Muscle of back (tissue), 13 donors: ENCODE measurements at places on chromosomes 3 and 15. TPM values are rescaled to one million over a fixed set of nuclear protein-coding genes. Genes with fewer than 3 reads are reported as not detected.

DNA sequence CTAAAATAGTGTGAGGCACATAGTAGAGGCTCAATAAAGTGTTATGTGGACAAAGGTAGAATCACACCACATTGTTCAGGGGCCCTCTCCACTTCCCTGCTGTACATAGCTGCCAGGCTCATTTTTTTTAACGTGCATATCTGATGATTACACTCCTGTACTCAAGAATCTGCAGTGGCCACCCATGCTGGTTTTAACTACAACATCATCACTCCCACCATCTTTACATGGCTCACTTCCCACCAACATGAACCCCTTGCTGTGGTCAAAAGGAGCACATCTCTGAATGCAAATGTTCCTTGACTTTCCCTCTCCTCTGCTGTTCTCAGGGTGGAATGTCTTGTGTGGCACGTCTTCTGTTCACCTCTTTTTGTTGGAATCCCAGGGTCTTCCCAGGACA, 76.7 kb downstream of the FEM1B start:
- DNase-seq = no peak

GRCh38 chr3:79038636-79039035, 729.2 kb downstream of the ROBO1 start:
- no peak for DNase-seq

GRCh38 chr15:28935316-28935715, 49.5 kb downstream of the APBA2 start:
- DNase-seq = no peak

DNA sequence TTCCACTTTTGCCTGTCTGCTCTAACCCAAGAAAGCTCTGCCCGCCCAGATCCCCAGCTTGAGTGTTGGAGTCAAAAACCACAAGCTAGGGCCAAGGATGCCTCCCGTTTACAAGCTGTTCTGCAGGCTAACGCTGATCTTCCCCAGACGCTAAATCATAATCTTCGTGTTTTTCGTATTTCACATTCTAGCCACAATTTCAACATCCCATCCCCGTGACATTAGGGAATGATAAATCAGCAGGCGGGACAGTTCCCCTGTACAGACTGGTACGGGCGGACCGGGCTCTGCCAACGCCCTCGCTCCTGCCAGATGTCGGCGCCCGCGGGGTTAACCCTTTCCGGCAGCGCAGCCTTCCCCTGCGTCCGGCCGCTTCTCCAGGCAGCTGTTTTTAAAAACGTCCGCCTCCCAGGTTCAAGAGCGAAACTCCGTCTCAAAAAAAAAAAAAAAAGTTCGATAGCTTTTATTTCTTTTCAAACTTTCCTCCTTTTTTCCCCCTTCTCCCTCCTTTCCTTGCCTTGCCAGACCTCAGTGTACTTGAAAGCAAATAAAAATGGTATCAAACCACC, 81.0 kb upstream of the BNC1 start:
- peak; percentile 68 for DNase-seq

DNA sequence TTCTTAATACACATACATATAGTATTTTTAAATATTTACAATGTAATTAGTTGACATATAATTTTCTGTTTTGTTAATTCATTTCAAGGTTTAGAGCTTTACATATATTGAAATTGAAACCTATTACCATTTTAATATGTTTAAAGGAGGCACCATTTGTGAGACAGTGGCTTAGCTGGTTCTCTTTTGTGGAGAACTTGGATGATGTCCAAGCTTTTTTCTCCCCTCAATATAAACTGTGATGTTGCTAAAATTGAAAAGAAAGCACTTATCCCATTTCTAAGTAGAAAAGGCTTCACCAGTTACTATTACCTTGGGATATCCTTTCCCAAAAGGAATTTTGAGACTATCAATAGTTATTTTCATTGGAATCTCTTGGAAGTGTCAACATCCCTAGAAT, 707.2 kb downstream of the NTRK3 start:
- DNase-seq = no peak

GRCh38 chr15:35112346-35112745, 27.3 kb upstream of the NANOGP8 start:
- no peak for DNase-seq

DNA sequence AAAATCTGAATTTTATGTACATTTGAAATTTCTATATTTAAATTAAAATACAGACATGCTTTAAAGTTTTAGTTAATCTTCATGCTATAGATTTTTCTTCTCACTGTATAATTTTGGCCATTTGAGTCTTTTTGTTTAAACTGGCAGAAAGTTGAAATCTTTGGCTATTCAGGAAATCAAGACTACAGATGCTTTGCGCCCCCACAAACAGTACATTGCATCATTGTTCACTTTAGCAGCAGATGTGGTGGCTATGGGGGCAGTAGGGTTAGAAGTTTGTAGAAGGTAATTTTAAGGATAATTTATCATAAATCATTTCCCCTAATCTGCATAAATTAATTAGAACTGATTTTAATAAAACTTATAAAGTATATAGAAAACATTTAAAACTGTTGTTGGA, 20.9 kb downstream of the SPPL2A start:
- DNase-seq = no peak

DNA sequence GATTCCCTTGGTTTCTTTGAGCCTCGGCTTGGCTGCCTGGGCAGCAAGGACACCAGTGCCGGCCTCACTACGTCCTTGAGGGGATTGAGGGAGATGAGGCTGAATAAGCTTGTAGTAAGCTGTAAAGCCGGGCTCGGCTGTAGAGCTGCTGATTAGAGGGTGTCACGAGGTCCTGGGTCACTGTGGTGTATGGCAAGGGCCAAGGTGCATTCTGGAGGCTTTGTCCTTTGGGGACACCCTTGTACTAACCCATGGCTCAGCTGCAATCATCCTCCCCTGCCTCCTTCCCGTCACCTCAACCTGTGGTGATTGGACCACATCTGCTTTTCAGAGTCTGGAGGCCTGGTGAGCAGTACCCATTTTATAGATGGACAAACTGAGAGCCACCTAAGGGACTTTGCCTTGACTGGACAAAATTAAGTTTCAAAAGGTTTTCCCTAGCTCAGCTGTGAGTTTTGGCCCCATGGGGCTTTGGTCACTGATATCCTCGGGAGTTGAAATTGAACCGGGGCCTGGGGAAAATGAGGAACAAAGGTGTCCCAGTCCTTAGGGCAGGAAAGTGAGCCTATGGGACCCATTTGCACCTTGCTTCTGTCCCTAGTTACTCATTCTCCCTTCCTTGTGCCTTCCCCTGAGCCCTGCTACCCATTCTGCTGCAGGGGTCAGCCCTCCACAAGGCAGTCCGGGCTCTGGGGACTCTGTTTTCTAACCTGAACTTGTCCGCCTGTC, 2.4 kb downstream of the SLC6A6 start:
- DNase-seq = no peak

DNA sequence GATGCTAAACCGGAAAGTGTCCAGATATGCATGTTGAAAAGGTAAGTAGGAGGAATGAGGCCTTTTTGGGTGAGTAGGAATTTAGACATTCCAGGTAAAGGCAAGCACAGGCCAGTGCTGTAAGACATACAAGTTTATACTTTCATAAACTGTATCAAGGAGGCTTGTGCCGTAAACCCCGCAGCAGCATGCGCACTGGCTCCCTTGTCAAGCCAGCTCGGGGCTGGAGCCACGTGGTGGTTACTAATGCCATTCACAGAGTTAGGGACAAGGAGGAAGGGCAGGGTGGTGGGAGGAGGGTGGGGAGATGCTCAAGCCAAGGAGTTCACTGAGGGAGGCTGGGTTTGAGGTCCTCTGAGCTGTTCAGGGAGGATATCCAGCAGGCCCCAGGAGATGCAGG, 35.8 kb downstream of the PLD1 start:
- no peak for DNase-seq

Gene PSTPIP1
- 2.5 TPM for polyA plus RNA-seq

Gene GASK1A
- 5.8 TPM for polyA plus RNA-seq

Gene GRM2
- 0.25 TPM for polyA plus RNA-seq

Gene GABRB3
- polyA plus RNA-seq = 2.5 TPM

Gene TEX9
- polyA plus RNA-seq = 2.0 TPM

Gene PROS1
- 28.2 TPM for polyA plus RNA-seq

Gene A4GNT
- polyA plus RNA-seq = 0.22 TPM

Gene CCDC80
- polyA plus RNA-seq = 164 TPM
